Esophagus mucosa (tissue), 1 donor: ENCODE measurements at places on chromosomes 5 and 9.

- ATAC-seq, result no peak
These were observed 6.5 kb downstream of the HIGD2A start for GRCh38 chr5:176394881-176395675.

GRCh38 chr5:133242221-133242835 lies 190.5 kb downstream of the HSPA4 start:
- no peak for ATAC-seq

DNA sequence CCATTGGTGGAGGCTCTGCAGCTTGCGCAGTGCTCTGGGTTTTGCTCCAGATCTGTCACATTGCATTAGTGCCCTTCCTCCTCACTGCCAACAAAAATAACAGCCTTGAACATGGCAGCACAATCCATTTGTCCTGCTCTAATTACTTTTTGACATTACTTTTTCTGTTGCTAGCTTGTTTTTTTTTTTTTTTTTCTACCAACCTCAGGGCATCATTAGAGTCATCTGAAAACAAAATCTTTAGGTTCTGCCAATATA lies 117.5 kb upstream of the NR5A1 start:
- ATAC-seq, result no peak

DNA sequence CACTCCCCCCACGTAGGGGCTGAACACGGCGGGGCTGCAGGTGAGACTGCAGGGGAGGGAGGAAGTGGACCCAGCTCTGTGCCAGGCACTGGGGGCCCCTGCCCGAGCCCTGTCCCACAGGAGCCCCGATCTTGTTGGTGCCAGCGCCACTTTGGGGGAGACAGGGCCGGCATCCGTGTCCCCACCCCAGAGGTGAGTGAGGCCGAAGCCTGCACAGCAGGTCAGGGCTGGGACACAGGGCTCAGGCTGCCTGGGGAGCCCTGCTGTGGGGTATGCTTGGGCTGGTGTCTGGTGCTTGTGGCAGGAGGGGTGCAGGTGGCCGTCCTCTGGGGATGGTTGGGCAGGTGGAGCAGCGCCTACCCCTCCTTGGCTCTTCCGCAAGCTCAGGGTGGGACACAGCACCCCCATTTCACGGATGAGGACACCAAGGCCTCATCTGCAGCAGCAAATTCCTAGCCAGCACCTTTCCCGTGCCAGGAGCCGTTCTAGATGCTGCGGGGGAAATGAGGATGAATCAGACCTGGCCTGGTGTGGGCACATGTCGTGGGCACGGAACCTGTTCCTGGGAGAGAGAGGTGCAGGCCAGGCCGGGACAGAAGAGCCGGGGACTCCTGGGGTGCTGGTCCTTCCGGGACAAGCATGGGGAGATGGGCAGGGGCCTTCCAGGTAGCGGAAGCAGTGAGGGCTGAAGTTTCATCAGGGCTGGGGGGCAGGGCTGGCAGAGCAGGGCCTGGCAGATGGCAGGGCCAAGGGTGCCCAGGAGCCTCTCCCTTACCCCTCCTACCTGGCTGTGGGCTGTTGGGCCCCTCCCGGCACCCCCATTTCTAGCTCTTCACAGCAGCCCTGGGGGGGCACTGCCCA lies 35.2 kb downstream of the KCNT1 start:
- ATAC-seq, result no peak

DNA sequence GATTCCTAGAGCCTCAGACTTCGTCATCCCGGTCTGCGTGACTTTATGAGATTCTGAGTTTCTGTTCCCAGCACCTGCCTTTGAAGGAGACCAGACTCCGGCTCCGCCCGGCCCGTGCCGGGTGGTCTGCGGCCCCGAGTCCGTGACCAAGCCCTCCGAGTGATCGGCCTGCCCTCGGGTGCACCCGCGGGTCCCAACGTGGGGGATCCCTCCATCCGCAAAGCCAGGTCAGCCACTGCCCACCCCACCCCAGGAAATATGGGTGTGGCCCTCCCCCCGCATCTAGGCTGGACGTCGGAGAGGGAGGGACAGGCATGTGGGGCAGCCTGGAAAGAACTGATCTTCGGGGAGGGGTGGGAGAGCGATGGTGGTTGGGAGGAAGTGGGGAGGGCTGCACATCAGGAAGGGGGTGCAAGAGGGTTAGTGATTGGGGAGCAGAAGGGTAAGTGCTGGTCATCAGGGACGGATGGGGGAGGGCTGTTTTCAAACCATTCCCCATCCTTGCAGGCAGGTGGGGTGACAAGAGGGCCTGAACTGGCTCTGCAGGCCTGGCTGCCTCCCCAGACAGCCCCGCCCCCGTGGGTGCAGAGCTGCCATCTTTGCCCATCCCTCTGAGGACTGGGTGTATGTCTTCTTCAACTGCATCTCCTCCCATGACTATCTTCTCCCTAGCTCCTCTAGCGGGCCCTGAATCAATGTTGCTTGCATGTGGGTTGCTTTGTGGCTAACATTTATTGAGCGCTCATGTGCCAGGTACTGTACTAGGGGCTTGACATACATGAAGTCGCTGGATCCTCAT lies 747 bp downstream of the LRSAM1 start:
- ATAC-seq, result peak; percentile 63

DNA sequence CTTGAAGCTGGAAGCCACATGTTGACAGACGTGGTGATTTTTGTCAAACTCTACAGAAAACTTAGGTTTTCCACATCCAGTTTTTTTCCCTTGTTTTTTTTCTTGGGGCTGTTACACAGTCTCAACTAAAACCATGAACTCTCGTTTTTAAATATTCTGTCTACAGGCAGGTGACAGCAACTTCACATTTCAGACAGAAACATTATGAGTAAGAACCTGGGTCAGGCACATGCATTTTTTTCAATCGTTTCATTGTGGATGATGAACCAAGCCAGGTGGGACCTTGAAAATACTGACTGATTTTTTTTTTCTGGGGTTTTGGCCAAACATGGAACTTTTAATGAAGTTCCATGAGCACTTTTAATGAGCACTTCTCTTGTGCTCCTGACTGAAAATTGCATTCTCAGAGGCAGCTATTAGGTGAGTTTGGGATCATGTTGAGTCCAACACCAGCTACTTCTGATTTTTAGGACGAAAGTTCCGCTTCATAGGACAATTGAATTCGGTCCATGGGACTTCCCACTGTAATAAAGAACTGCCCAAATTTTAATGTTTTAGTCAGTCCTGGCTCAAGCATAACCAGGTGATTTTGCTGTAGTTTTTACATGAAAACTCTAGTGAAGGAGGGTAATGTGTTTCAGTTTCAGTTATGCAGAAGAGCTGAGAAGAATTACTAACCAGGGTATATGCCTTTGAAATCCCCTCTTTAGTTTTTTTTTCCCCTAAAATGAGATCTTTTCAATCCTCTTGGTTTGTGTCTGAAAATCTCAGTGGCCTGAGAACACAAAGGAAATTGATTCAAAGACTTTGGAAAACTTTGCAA lies 93.2 kb upstream of the ADAMTS16 start:
- no peak for ATAC-seq

DNA sequence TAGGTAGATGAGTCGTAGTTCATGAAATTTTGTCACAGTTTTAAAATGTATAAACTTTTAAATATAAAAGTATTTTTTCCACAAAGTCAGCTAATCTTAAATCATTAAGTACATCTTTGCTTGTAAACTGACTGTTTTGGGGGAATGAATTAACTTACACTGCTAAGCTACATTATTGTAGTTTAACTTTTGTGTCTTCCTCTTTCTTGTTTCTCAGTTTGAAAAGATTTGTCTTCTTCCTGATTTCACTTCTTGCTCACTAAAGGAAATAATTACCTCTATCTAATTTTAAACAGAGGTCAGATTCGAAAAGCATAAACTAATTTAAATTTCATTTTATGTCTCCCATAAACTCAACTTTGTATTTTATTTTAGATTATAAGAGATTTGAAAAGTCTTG lies 5.7 kb downstream of the NIPSNAP3B start:
- no peak for ATAC-seq

DNA sequence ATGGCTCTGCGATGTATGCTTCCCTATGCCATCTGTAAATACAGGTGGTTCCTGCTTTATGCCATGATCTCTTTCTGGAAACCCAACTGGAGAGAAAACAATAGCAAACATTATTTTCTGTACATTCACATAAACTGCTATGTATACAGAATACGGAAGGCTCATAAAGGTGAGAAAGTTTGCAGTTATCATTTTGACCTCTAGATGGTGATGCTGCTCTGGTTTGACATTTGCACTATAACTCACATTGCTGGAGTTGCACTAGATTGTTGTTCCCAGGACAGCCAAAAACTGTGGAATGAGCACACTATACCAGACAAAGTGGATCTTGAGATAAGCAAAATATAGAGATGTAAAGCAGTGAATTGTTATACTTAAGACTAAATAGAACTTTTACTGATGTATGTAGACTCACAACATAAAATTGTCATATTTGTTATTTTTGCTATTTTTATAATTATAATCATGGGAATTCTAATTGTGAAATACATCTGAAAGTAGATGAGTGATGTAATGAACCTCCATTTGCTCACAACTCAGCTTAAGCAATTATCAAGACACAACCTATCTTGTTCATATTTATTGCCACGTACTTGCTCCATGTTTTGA lies 246.5 kb downstream of the PTPRD start:
- ATAC-seq, result peak; percentile 43

DNA sequence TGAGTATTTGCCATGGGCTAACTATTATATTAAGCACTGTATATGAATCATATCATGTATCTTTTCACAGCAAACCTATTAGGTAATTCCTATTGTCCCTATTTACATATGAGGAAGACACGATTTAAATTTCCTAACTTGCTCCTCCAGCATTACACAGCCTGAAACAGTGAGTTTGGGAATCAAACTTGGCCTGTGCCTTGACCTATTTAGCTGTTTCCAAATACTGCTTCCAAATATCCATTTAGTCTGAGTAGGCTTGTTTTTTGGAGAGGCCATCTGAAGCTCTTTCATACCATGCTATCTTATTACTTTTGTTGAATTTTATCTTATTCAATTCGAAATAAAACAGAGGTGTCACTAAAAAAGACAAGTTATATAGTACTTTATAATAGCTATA lies 447.3 kb upstream of the MPDZ start:
- peak; percentile 48 for ATAC-seq

GRCh38 chr5:120901199-120901598 lies 437.1 kb downstream of the PRR16 start:
- peak; percentile 59 for ATAC-seq

DNA sequence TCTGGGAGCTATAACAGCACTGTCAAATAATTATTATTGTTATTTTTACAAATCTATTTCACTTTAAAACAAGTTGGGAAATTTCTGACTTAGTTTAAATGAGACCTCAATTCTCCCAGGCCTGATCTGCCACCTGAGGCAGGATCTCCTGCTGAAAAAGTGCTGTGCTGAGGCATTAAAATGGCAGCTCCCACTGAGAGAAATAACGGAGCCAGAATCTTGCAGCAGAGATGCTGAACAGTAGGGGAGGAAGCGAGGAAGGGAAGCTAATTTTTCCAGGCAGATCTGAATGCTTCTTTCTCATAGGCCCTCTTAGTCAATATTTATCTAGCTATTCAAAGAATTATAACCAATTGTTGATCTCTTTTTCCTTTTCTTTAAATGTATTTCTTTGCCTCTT lies 196.3 kb downstream of the ZNF462 start:
- no peak for ATAC-seq

GRCh38 chr5:102749416-102750030 lies 5.6 kb upstream of the PAM start:
- ATAC-seq, result no peak

- ATAC-seq, result no peak
These were observed 20.4 kb upstream of the ZBTB43 start for GRCh38 chr9:126784401-126784800.

DNA sequence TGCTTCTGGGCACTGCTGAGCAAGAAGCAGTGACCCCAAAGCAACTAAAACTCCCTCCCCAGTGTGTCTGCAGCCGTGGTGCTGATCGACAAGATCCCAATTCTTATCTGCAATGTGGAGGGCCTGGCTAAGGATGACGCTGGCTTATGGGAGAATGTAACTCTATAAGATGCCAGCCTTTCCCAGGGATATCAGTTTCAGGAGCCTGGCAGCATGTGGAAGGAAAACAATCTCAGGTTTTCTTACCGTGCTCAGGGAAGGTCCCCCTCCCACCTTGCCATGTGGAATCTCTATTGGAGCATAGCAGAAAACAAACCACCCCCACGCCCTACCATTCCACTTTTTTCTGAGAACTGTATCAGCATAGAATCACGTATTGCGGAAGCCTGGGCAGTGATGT lies 87.7 kb upstream of the PTPN3 start:
- ATAC-seq, result no peak

GRCh38 chr5:89457411-89458331 lies 574.7 kb upstream of the MEF2C start:
- ATAC-seq, result peak; percentile 85

DNA sequence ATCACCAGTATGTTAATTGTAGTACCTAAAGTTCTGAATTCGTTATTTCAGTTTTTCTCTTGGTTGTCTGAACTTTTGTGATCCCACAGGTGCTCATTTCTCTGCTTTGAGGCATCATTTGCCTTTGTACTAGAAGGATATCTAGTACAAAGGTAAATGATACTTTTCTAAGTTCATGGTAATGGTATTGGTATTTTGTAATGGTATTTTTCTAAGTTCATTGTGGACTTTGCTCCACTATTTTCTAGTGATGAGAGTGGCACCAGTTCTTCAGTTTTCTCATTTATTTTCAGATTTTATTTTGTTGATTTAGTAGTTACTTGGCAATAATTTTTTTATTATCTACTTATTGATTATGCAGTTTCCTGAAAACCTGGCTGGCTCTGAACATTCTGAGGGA lies 42.0 kb downstream of the RAB24 start:
- ATAC-seq, result no peak

- peak; percentile 87 for ATAC-seq
These were observed 12.8 kb upstream of the SRP19 start for GRCh38 chr5:112848116-112848811.

- ATAC-seq, result no peak
These were observed 10.2 kb downstream of the DCANP1 start for GRCh38 chr5:135436951-135437418.

GRCh38 chr9:101072259-101072658 lies 43.7 kb downstream of the PLPPR1 start:
- ATAC-seq, result no peak

DNA sequence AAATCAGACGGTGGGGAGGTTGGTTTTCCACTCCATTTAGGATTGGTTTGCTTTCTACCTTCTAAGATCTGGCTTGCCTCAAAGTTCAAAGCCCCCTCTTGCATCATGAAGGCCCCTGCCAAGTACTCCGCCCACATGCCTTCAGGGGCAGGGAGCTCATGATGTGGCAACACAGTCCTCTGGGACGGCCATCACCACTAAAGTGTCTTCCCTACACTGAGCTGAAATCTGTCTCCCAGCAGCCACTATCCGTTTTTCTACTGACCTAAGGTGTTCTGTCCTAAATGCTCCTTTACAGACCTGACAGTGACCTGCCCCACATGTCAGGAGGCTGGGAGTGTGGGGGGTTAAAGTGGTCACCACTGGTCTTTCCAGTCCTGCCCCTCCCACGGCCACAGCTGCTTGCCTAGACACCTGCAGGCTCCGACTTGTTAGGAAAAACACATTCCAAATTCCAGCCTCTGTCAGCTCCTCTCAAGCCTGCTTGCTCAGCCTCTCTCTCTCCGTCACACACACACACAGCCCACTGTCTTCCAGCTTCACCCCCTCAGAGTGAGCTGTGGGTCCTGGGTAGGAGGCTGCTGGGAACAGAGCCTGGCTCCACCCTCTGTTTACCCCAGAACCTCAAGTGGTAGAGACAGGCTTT lies 44.9 kb downstream of the SHB start:
- ATAC-seq, result peak; percentile 79

GRCh38 chr9:16310278-16311110 lies 560.0 kb downstream of the BNC2 start:
- no peak for ATAC-seq
